Esophagus (tissue), 2 donors: ENCODE measurements at places on chromosomes 1 and 21. TPM values are rescaled to one million over a fixed set of nuclear protein-coding genes. Genes with fewer than 3 reads are reported as not detected.

GPX7 gene
- 3.8 TPM for polyA plus RNA-seq

LDLRAD2 gene
- polyA plus RNA-seq: 0.45 TPM

BARHL2 gene
- polyA plus RNA-seq: not detected

OR6K3 gene
- polyA plus RNA-seq: not detected

CD84 gene
- 0.26 TPM for polyA plus RNA-seq

MTMR11 gene
- polyA plus RNA-seq: 5.0 TPM

GPR161 gene
- polyA plus RNA-seq: 1.9 TPM

NCF2 gene
- 3.9 TPM for polyA plus RNA-seq

IL19 gene
- 0.22 TPM for polyA plus RNA-seq

SLC6A9 gene
- polyA plus RNA-seq: 13.8 TPM

LIPI gene
- not detected for polyA plus RNA-seq

BCAR3 gene
- polyA plus RNA-seq: 9.4 TPM

SLC45A1 gene
- polyA plus RNA-seq: 1.1 TPM

HRNR gene
- polyA plus RNA-seq: 0.01 TPM

ADGRL4 gene
- polyA plus RNA-seq: 2.4 TPM

CLCA1 gene
- not detected for polyA plus RNA-seq
